ENCODE measurements at places on chromosomes 16 and 17.

- no peak for DNase-seq
Observed at GRCh38 chr16:11552440-11552839, 34.3 kb downstream of the LITAF start.

- DNase-seq, result no peak
Observed at GRCh38 chr16:61797296-61797795, 238.9 kb downstream of the CDH8 start.

DNA sequence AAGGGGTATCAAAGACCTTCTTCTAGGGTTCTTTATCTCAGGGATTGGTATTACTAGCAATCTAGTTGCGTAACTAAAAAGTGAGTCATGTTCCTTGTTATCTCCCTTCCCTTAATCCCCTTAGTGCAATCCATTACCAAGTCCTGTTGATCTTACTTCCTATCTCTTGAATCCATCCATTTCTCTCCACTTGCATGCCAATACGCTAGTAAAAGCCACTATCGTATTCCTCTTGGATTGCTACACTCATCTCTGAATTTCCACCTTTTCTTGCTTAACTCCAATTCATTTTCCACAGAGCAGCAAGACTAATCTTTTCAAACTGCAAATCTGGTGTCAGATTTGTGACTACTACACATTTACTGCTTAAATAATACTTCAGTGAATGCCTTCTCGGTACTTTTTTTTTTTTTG lies 1.8 kb upstream of the ADAT1 start:
- no peak for DNase-seq

GRCh38 chr16:30346286-30346685 lies 8.8 kb downstream of the CD2BP2 start:
- DNase-seq, result no peak

DNA sequence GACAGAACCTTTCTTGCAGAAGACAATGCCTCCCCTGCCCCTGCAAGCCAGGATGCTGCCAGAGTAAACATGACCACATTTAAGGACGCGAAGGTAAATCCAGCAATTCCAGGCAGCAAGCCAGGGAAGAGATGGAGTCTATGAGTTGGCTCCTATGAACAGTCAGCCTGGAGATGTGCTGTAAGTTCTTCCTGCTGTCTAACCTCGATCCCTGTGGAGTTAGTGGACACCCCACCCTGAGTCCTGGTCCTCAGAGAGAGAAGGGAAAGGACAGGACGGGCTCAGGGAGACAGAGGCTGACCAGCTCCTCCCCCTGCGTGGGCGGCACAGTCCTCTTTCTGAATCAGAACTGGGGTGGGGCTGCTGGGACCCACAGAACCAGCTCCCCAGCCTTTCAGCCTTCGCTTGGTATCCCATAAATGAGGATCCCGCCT lies 24.9 kb downstream of the CDC42EP4 start:
- DNase-seq, result no peak

GRCh38 chr17:20236578-20237227 lies 227.5 kb downstream of the SPECC1 start:
- DNase-seq, result no peak

- no peak for DNase-seq
Observed at GRCh38 chr16:29770250-29770929, 7.7 kb upstream of the ZG16 start.

DNA sequence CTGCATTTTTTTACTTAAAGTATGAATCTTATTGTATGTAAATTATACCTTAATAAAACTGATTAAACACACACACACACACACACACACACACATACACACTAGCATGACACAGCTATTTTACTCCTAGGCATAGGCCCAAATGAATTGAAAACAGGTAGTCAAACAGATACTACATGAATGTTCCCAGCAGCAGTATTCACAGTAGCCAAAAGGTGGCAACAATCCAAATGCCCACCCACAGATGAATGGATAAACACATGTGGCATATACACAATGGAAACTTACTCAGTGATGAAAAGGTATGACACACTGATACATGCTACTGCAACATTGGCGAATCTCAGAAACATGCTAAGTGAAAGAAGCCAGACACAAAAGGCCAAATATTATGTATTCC lies 223.5 kb downstream of the CYB561 start:
- DNase-seq, result no peak

GRCh38 chr16:72847187-72848027 lies 200.5 kb downstream of the ZFHX3 start:
- DNase-seq, result no peak

GRCh38 chr17:80639658-80640057 lies 95.0 kb downstream of the RPTOR start:
- no peak for DNase-seq

- DNase-seq, result no peak
Observed at GRCh38 chr16:79662669-79663313, 62.3 kb upstream of the MAF start.

- DNase-seq, result peak; percentile 79
Observed at GRCh38 chr17:39730095-39730921, at the start of gene MIEN1. TSS of gene MIEN1 (minus strand) at chr17:39730532. CDS start at chr17:39730495, 37 bp downstream.

DNA sequence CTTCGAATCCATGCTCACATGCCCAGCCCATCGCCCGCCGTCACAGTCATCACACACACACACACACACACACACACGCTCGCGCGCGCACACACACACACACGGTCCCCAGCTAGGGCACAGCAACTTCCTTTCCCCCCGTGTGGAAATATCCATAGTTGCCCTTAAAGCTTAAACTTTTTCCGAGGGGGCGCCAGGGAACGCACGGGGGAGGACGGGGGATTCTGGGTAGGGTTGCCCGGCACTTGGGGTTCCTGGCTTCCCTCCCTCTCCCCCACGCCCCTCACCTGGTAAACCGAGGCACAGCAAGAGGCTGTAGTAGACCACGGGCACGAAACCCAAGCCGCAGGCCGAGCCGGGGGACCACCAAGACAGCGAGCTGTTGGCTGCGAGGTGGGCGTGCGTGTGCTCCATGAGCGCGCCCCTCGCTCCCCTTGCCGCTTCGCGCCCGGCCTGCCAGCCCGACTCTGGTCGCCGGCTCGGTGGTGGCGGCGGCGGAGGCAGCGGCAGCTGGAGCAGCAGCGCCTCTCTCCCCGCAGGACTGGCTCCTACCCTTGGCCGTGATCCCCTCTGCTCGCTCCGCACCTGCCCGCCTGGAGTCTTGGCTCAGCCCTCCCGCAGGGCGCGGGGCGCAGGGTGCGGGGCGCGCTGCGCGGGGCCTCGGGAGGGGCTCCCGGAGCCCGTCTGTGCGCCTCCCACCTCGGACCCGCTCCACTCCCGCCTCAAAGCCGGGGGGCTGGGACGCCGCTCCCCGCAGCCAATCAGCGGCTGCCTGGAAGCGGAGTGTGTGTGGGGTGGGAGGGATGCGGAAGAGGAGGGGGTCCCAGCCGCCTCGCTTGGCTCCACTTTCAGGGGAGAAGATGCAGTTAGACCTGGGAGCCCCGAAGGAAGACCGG lies at the start of gene GPR139:
Gene GPR139 (minus strand): TSS at position 688 of the 896 bp plus-strand sequence. CDS start 274 bp downstream, at position 414.
- DNase-seq, result no peak

DNA sequence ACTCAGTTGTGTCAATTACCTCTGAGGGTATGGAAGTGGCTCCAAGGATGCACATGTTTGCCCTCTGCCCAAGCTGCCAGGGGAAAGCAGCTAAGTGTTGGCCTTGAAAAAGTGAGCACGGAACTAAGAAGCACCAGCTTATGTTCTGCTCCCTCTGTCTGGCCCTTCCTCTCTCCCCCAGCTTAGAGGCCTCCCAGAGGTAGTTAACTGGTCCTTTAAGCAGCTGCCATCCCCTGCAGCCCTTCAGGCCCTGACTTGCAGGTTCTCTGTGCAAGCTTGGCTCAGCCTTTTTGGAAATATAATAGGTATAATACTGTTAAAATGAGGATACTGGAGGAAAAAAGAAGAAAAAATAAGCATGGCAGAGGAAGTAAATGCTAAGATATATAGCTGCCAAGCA lies 7.0 kb upstream of the UBE2Z start:
- DNase-seq, result no peak

GRCh38 chr16:83793179-83793578 lies 14.6 kb upstream of the HSBP1 start:
- no peak for DNase-seq

DNA sequence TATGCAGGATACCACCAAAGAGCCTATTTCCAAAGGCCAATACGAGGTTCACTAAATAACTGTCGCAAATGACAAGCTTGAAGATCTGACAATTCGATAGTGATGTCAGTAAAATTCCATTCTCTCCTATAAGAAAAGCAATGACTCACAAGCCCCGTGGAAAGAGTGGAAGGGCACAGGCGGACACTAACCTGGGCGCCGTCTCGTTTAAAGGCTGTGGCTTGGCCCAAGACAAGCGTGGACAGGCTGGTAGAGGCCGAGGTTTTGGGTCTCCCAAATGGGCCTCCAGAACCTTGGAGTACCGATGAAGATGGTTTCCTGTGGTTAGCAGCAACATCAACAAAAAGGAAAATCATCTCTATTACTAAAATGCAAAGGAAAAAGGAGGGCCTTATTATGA lies 16.5 kb upstream of the SLC38A8 start:
- no peak for DNase-seq

DNA sequence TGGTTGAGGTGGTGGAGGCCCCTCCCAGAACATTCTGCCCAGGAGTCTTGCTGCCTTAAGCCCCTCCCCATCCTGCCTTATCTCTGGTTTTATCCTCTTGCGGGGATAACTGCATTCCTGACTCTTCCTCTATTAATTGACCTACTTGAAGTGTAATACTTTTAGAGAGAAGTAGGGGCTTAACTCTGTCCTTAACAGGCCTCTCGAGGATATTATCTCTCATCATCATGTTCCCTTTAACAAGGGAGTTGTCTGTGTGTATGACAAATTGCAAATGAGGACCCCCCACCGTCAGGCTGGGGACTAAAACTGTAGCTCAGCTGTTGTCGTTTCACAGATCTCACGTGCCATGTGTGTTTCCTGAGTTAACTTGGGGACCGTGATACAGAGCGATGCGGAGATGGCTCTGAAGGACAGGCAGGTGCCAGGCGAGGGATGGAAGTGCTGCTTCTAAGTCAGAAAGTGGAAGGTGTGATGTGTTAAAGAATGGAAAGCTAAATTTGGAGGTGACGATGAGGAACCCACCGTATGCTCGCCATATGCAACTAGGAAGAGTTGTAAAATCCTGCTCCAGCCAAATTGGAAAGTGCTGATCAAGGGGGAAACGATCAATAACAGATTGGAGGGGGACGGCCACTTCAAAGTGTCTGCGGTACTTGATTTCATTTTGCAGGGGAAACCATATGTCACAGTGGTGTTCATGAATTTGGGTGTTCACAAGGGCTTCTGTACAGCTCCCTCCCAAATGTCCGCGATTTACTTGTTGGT lies 106.3 kb downstream of the RPTOR start:
- DNase-seq, result no peak

DNA sequence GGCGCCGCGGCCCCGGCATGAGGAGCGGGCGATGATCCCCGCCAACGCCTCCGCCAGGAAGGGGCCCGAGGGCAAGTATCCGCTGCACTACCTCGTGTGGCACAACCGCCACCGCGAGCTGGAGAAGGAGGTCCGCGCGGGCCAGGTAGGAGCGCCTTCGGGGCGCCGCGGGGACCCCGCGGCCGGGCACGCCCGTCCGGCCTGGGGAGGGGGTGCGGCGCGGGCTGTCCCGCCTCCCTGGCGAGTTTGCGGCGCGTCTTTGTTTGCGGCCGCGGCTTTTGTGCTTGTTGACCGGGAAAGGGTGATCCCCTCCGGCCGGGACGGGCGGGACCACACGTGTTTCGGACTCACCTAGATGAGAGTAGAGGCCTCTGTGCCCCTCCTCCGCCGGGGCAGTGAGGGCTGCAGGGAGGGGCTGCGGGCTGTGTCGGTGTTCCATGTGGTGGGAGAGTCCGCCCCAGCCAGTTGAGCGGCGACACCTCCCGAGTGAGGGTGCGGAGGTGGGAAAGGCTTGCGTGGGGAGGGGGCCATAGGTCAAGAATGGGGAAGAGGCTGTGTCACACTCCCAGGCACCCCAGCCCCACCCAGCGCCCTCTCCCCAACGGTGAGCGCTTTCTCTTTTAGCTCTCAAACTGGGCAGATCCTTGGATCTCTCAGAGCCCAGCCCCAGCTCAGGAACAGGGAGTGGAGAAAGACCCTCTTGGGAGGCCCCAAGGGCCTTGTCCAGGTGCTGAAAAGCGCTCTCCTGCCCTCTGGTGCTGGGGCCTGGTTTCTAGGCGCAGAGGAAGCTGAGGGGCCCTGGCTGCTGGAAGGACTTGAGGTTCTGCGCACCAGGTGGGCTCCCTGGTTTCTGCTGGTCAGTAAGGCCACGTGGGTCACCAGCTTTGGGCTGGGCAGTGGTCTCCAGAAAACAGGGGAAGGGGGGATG lies 923 bp downstream of the ANKRD13B start:
- DNase-seq, result no peak

GRCh38 chr16:49928176-49929041 lies 72.5 kb upstream of the ZNF423 start:
- DNase-seq, result no peak

GRCh38 chr17:40516581-40517285 lies 15.3 kb upstream of the TNS4 start:
- DNase-seq, result no peak

DNA sequence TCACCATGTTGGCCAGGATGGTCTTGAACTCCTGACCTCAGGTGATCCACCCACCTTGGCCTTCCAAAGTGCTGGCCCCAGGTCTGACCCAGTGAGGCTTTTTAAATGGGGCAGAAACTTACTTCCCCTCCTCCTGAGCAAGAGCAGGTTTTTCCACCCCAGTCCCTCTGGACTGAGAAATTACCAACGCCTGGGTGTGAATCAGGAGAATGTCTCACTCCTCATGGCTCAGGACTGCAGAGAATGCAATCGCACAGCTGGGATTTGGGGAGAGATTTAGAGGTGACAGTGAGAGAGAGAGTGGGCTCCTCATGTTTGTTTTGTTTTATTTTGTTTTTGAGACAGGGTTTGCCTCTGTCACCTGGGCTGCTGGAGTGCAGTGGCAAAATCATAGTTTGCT lies 203.6 kb downstream of the RAB11FIP4 start:
- DNase-seq, result no peak

- no peak for DNase-seq
Observed at GRCh38 chr17:39548494-39549225, 59.1 kb downstream of the NEUROD2 start.

DNA sequence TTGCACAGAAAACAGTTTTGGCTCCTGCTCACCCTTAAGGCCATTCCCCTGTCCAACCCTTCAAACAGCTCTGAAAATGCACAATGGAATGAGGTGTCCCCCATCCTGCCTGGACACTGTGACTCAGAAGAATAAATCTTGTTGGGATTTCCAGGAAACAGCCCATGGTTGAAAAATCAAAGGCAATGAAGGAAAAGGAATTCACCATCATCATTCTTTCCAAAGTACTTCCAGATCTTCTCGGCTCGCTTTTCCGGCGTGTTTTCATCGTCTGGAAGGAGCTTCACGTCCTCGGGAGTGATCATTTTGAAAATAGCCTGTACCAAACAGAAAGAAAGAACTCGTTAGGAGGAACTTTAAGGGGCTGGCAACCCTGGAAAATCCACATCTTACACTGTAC lies 4.3 kb downstream of the RCVRN start:
- no peak for DNase-seq

DNA sequence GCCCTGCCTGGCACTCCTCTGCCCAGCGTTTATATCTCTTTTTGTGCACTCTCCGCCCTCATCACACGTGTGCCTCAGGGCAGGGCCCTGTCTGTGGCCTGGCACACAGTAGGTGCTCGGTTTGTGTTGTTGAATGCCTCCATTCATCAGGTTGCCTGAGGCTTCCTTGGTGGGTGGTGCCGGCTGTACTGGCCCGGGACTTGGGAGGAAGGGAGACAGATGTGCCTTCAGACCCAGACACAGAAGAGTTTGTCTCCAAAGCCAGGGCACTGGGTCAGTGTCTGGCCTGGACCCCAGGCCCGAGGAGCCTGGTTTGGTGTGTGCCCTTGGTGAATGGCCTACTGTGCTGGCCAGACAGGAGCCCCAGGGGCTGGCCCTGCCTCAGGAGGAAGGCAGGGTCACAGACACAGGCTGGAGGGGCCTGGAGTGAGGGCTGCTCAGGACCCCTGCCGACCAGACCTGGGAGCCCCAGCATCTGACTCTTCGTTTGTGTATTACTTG lies 71.6 kb downstream of the RAI1 start:
- no peak for DNase-seq

Measured in occipital lobe (tissue), 3 donors.